T-helper 2 cell (primary cell): ENCODE measurements at places on chromosomes 1 and 21.

DNA sequence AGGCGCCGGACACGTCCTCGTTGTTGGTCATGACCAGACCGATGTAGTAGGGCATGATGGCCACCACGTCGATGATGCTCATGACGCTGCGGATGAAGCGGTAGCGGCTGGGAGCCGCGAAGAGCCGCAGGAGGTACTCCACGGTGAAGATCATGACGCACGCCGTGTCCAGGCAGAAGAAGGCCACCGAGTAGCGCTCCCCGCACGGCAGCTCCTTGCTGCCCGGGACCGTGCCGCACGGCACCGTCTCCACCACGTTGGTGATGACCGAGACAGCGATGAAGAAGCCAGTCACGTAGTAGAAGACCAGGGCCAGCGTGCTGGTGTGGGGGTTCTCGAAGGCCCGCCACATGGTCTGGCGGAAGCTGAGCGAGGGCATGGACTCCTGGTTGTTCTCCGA is 7.6 kb downstream of the KCND3 start:
- no peak for DNase-seq

- no peak for DNase-seq
Measured at GRCh38 chr1:166721145-166721544, 118.1 kb upstream of the POGK start.

DNA sequence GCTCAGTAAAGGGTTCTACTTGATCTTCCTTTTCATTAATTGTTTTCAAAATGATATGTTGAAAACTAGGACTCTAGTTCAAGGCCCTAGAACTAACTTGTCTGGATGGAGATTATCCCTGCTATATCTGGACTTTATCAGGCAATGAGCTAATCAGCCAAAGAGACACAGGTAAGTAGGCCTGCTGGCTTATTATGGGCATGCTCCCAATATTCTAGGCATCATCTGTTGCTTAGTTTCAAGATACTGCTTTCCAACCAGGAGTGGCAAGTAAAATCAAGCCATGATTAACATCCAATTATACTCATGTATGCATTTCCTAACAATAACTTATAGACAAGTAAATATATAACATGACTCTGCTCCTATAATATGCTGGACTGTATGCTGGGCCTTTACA is 4.2 kb downstream of the DNASE2B start:
- DNase-seq = no peak

DNA sequence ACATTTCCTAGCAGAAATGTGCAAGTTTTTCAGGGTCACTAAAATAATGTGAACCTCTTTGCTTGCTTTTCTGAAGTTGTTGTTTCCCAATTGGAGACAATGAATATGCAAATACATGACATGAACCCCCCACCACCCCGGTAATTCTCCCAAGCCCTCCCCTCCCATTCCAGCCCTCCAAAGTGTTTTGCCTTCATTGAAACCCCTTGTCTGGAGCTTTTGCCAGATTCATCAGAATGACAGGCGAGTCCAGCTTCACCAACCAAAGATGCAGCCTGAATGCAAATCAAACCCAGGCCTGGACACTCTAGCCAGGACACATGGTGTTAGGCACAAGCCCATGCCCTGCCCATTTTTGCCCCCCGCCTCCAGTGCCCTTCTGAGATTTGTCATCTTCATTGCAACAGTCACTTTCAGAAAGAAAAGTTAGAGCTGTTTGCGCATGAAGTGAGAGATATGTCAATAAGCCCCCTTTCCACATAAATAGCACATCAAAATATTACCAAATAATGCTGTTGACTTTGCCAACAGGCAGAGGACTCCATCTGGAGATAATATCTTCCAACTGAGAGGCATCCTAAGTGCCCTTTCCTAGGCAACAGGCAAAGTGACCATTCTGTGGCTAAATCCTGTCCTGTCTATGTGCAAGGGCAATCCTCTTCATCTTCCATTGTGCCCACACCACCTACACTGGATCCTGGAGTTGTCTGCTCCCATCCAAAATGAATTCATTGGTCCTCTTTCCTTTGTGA is 145.6 kb upstream of the NFIA start:
- DNase-seq = no peak

DNA sequence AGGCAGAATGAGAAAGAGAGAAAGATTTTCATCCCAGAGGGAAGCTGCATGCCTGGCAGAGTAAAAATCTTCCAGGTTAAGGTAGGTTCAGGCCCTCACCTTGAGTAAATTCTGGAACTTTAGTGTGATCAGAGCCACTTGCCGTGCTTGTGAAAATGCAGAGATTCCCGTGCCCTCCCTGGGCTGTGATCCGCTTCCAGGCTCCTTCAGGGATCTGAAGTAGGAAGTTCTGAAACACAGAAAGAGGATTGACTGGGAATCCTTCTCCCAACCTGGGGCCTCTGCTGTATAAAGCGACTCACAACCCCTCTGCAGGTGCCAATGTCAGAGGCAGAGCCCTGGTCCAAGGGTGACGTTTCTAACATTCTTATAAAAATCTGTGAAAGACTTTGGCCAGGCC is 26.6 kb downstream of the NUAK2 start:
- DNase-seq = no peak

DNA sequence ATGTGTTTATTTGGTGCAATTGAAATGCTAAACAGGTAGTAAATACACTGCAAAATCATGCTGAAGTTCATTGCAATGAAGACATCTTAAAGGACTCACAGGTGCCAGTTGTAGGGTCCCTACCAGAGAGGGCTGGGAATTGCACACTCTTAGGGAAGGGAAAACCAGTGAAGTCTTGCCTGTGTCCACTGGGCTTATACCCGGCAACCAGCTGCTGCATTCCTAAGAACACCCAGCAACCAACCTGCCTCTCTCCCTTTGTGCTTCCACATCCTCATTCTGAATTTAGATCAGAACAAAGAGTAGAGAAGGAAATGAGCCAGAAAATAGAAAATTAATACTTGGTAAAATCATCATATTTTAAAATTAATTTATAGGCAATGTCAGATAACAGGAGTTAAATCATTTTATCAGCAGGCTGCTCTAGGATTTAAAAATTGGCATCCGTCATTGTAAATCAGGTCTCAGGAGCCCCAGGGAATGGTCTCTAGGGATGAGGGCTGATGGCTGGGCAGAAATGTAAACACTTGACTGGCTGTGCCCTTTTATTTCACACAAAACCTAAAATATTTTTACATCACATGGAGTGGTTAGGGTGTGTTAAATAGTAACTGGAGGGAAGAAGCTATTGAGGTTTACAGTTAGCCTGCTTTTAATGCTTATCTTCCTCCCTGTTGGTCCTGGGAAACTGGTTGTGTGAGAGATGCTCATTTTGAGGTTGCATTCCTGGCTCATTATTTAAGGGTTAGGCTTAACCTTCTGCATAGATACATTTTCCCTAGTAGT is 31.3 kb downstream of the PTGFRN start:
- no peak for DNase-seq

GRCh38 chr1:201939148-201939547 is 7.2 kb downstream of the LMOD1 start:
- no peak for DNase-seq

- DNase-seq = no peak
Measured at GRCh38 chr21:42474043-42474831, 21.8 kb downstream of the RSPH1 start.

DNA sequence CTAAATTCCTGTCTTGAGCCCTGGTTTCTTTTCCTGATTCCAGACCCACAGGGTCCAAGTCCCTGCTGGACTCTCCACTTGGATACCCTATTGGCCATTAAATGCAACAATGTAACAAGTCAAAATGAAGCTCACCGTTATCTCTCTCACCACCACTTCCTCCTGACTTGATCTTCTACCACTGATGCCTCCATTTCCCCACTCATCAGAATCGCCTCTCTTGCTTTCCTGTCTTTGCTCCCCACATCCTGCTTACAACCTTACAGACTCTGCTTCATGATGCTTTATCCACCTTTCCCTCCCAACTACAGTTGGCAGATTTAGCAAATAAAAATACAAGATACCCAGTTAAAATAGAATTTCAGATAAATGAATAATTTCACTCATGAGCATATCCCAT is 343.8 kb downstream of the KCNH1 start:
- DNase-seq = peak; percentile 64

GRCh38 chr1:26302733-26303405 is 3.6 kb downstream of the UBXN11 start:
- no peak for DNase-seq

GRCh38 chr1:94633051-94633450 is 91.5 kb upstream of the F3 start:
- no peak for DNase-seq

DNA sequence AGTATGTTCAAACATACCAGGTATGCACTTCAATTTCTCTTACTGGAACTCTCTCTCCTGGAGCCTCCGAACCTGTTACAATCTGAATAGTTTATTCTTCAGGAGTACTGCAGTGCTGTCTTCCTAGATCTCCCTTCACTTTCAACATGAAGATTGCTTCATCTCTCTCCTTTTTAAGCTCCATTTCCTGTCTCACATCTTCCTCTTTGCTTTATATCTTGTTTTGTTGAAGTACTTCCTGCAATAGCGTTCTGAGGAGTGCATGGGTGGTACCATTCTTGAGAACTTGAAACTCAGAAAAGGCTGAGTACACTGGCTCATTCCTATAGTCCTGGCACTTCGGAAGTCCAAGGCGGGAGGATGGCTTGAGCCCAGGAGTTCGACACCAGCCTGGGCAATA is 15.7 kb upstream of the C1orf146 start:
- DNase-seq = no peak

GRCh38 chr1:171426645-171427044 is 58.7 kb upstream of the PRRC2C start:
- no peak for DNase-seq

- no peak for DNase-seq
Measured at GRCh38 chr1:15156807-15157380, 3.3 kb downstream of the TMEM51 start.

DNA sequence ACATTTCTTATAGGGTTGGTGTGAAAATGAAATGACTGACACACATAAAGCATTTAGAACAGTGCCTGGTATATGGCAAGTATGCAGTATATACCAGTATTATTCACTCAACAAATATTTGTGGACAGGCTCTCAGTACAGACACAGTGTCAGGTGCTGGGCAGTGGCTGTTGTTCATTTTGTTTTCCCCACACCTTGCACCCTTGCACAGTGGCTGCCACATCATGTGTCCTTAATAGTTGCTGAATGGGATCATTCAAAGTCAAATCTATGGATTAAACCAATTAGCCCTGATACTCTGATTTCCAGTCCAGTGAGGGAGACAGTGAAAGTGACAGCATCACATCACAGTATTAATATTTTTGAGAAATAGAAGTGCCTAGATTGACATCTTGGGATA is 2.4 kb downstream of the SLAMF1 start:
- DNase-seq = no peak

- DNase-seq = no peak
Measured at GRCh38 chr1:66475940-66476339, 58.0 kb upstream of the SGIP1 start.

GRCh38 chr1:4344065-4344732 is 310.2 kb upstream of the AJAP1 start:
- no peak for DNase-seq

DNA sequence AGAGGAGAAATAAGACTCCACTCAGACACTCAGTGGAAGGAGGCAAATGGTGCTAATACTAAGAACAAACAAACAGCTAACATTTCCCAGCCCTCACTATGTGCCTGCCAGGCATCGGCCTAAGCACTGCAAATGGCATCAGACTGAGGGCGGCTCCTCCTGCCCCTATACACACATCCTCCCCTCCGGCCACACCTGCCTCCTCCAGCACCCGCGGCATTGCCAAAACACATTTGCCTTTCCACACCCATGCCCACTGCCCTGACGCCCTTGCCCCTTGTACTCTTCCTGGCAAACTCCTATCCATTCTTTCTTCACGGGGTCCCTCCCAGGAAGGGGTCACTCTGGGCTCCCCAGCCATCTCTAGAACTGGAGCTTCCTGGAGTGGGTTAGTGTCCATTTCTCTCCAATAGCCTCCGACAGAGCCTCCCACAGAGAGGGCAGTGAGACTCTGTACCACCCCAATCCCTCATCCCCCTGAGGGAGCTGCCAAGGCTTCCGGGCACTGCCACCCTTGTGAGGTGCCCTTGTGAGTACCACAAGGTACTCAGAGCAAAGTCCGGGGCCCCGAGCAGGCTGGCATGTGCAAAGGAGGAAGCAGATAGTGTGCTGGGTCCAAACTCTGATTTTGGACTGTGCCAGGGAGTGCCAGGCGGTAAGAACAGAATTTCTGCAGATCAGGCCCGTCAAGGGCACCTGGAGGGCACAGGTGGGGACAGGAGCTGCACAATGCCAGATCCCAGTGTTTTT is 959 bp downstream of the AKR7A3 start:
- DNase-seq = no peak

DNA sequence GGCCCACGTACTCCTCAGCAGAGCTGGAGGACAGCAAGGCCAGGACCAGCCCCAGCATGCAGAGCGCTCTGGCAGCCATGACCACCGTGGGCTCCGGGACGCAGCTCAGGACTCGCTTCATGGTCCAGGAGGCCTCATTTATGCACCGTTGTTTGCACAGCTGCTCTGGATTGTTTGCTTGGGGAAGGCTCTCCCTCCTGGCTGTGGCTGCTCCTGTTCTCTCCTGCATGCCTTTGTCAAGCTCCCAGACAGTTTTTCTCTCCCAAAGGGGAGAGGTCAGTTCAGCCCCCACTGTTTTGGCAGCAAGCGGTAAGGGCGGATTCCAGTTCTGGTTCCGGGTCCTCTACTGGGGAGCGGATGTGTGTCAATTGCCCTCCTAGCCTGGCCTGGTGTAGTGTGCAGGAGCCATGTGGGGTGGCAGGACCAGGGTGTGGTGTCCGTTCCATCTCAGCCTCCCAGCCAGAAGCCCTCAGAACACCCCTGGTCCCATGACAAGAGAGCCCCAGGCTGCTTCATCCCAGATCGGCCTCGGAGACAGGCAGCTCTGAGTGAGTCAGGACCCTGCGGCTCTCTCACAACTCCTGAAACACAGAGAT is at the start of gene TFF3:
TFF3 (minus strand) TSS at position 114 of the 596 bp plus-strand sequence; CDS start at position 79, 35 bp downstream.
- DNase-seq = no peak

- DNase-seq = no peak
Measured at GRCh38 chr21:36909423-36909822, 57.0 kb downstream of the HLCS start.

GRCh38 chr1:153888533-153888932 is 34.2 kb downstream of the GATAD2B start:
- no peak for DNase-seq

DNA sequence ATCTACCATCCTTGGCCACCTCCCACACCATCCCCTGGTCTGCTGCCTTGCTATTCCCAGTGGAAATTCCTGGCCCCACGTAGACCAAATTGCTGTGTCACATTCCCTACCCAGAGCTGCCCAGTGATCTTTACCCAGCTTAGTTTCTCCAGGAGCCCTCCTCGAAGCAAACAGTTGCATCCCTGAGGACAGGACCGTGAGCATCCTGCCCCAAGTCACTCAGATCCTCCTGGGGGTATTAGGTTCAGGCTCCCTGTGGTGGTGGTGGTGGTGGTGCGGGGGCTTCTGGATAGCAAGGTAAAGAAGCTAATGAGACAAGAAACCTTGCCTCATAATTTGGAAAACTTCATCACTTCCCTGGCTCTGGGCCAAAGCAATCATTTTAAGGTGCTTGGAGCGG is 58.4 kb upstream of the RBM15 start:
- no peak for DNase-seq

DNA sequence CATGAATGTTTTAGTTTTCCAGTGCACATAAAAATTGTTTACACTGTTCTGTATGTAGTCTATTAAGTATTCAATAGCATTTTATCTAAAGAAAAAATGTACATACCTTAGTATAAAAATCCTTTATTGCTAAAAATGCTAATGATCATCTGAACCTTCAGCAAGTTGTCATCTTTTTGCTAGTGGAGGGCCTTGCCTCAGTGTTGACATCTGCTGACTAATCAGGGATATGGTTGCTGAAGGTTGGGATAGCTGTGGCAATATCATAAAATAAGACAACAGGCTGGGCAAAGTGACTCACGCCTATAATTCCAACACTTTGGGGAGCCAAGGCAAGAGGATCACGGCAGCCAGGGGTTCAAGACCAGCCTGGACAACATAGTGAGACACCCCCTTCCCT is 9.0 kb downstream of the DYNLT5 start:
- DNase-seq = no peak
